Stimulated activated CD4-positive, alpha-beta T cell treated with anti-CD3 and anti-CD28 coated beads, Interleukin-4, amount 100 ng/mL, for 24 hours (primary cell): ENCODE measurements at places on chromosomes 11 and 22.

- no peak for DNase-seq
Measured at GRCh38 chr11:114211444-114212121, 84.6 kb upstream of the NNMT start.

GRCh38 chr22:45254789-45255278 is 14.1 kb upstream of the KIAA0930 start:
- peak; percentile 33 for DNase-seq

GRCh38 chr11:57279116-57279515 is 42.1 kb upstream of the APLNR start:
- no peak for DNase-seq

- DNase-seq, result no peak
Measured at GRCh38 chr11:36741515-36741914, 143.5 kb upstream of the RAG2 start.

DNA sequence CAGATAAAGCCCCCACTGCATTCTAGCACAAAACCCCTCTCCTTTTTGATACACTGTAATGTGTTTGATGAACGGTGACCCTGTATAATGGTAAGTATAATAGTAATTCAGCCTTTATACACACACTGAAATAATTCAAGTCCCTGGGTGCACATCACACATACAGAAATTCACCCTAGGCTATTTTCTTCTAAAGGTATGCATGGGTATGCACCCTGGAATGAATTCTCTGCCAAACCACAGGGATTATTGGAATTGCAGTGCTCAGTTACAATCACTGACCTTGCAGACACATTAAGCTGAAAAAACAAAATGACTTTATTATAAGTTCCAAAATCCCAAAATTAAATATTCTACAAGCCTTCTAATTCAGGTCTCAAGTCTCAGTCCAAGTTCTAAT is 245.9 kb upstream of the FAT3 start:
- no peak for DNase-seq

DNA sequence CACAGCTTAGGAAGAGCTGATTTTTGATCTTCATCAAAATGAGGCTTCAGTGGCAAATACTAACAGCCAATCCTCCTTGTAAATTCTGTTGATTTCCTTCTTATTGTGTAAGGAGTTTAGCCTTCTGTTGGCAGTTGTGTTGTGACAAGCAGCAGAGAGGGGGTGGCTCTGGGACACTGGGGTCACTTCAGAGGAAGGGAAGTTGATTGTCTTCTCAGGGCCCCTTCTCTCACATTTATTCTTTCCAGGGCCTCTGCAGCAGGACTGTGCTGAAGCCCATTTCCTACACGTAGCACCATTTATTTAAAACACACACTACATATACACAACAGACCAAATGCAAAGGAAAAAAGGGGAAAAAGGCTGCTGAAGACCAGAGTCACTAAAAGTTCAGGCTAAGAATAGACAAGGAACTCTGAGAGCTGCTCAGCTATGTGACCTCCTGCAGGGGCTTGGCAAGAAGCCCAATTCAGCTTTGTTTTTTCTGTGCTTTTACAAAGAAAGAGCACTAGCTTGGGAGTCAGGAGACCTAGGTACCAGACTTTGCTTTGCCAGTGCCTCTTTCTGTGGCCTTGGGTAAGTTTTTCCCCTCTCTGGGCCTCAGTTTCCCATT is 28.3 kb upstream of the UPB1 start:
- DNase-seq, result no peak

GRCh38 chr22:50190182-50190940 is 4.6 kb downstream of the TRABD start:
- peak; percentile 74 for DNase-seq

DNA sequence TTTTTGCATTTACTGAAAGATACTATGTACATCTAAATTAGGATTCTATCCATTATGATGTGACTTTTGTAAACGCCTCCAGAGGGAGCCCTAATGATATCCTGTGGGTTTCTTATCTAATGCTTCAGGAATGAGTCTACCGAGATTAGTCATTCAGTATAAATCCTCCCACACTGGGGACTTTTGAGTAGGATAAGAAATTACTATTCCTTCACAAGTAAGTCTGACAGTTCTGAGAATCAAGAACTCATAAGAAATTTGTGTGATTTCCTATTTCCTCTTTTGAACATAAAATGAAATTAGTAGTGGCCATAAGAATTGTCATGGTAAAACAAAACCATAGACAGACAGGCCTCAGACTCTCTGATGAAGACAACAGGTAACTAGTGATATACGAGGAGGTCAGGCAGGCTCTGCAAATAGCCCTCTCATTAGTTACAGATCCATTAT is 10.0 kb upstream of the OR5M1 start:
- DNase-seq, result no peak

- DNase-seq, result no peak
Measured at GRCh38 chr11:19984048-19984742, 176.1 kb downstream of the DBX1 start.

GRCh38 chr22:24768537-24769374 is 5.8 kb downstream of the PIWIL3 start:
- DNase-seq, result peak; percentile 48

- DNase-seq, result no peak
Measured at GRCh38 chr11:975827-976226, 50.2 kb downstream of the AP2A2 start.

DNA sequence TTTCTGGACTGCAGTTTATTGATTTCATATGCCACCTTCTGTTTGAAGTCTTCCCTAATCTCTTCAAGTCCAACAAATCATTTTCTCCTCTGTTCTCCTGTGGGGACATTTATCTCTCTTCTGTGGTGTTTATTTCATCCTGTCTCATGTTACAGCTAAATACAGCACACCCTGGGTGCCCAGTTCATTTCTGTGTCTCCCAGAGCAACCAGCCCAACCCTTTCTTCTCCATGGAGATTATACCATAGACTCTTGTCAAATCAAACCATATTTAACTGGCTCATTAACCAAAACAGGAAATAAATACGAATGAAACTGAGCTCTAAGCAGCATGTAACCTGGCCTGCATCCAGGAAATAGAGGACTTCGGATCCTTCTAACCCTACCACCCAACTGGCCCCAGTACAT is at the start of gene MS4A8:
MS4A8 (plus strand) TSS at position 329 of the 408 bp plus-strand sequence. CDS start 1,249 bp downstream, outside the sequence.
- no peak for DNase-seq

- no peak for DNase-seq
Measured at GRCh38 chr11:8800520-8801110, 110.4 kb upstream of the AKIP1 start.

GRCh38 chr11:76658651-76659650 is 11.6 kb downstream of the LRRC32 start:
- no peak for DNase-seq

DNA sequence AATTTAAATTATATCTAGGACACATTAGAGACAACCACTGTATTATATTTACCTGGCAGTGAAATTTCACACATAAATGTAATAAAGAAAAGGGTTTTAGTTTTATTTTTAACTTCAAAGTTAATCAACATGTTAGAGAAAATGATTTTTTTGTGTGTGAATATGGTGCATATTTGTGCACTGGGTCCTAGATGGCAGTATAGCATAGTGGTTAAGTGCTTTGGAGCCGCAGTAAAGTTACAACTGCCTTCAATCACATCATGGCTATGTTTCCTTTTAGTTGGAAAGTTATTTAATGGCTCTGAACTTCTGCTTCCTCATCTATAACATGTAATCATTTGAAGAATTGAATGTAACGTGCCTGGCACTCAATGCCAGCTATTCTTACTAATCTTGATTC is 108.9 kb upstream of the DDI1 start:
- DNase-seq, result no peak
